ENCODE measurements at places on chromosomes 6 and 20.

DNA sequence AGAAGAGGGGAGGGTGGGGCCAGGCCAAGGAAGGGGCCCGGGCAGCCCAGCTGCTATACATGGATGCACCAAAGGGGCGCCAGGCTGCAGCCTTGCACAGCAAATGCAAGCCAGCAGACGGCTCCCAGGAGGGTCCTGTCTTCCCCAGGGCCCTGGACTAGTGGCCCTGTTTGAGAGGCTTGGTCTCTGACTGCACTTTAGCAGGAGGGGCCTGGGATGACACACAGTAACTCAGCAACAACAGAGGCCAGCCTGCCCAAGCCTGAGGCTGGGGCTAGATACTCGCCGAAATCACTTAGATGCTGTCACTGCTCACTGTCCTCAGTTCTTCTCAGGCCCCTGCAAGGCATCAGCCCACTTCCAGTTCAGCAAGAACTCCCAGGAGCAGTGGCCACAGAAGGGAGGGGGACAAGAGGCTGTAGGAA, 73.5 kb downstream of the TRAM2 start:
- no peak for DNase-seq

- DNase-seq: no peak
These were observed 322.2 kb downstream of the ESR1 start for GRCh38 chr6:152129691-152130151.

GRCh38 chr20:41177636-41178035, 40.3 kb downstream of the PLCG1 start:
- DNase-seq: no peak

DNA sequence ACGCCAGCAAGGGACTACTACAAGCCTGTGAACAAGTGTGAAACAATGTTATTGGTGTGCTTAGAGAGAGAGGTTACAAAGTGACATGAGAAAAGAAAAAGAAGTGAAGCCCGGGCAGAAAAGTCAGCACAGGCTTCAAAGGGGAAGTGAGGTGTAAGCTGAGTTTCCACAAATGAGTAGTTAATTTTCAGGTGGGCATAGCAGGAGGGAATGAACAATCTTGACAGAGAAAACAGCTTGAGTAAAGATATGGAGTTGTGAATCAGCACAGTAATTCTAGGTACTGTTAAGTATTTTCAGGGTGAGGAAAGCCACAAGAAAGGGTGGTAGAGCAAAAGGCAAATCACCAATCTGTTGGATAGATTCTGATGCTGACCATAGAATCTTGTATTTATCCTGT, 4.3 kb downstream of the KCNQ5 start:
- DNase-seq: no peak

DNA sequence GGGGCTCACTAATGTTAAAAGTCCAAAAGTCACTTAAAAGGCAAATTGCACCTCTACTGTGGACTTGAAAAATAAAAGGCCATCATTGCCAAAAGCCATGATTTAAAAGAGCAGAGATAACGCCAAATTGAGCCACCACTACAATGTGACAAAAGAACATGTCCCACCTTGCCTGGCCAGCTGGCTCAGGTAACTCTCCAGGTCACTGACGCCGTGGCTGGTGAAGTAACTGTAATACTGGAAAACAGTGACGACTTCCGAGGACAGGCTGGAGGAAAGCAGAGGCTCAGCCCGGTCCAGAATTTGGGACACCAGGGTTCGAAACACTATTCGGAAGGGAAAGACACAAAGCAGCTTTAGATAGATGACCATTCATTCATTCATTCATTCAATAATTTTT, 29.3 kb upstream of the ARMH2 start:
- no peak for DNase-seq

DNA sequence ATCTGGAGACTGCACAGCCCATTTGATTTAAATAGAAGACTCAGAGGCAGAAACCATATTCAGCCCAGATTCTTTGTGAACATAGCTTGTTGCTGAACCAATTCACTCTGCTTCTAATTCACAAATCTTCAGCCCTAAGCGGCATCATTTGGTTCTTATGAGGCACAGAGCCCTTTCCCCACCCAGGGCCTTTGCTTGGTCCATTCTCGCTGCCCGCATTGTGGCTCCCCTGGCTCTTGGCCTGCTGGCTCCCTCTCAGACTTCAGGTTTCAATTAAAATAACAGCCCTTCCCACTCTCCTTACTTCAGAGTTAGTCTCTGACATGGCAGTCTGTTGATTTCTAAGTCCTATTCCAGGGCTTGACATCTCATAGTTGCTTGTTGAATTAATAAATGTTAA, 9.4 kb upstream of the TMEM14A start:
- DNase-seq: no peak

DNA sequence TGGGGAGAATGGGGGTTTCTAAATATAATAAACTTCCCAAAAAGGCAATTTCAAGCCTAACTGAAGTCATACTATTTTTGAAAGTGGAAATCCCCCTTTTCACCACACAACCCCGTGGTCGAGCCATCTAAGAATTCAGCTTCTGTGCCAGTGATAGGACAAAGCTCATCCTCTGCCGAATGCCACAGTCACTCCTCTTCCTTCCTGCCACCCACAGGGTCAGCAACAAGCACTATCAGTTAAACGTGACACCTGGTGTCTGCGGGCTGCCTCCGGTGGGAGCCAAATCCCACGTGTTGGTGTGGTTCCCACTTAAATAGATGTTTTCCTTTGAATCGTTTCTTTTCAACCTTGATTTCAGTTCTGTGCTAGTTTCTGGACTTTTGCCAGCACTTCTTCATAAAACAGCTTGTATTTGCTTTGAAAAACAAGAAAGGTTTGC, 60.7 kb downstream of the TNFAIP3 start:
- peak; percentile 5 for DNase-seq

- no peak for DNase-seq
These were observed 155.9 kb downstream of the NRN1 start for GRCh38 chr6:5850848-5851255.

GRCh38 chr20:35134472-35134871, 12.7 kb downstream of the EDEM2 start:
- DNase-seq: no peak

- no peak for DNase-seq
These were observed 44.5 kb upstream of the LAMA4 start for GRCh38 chr6:112298816-112299281.

- no peak for DNase-seq
These were observed 306.9 kb upstream of the PTCHD4 start for GRCh38 chr6:48417927-48418326.

DNA sequence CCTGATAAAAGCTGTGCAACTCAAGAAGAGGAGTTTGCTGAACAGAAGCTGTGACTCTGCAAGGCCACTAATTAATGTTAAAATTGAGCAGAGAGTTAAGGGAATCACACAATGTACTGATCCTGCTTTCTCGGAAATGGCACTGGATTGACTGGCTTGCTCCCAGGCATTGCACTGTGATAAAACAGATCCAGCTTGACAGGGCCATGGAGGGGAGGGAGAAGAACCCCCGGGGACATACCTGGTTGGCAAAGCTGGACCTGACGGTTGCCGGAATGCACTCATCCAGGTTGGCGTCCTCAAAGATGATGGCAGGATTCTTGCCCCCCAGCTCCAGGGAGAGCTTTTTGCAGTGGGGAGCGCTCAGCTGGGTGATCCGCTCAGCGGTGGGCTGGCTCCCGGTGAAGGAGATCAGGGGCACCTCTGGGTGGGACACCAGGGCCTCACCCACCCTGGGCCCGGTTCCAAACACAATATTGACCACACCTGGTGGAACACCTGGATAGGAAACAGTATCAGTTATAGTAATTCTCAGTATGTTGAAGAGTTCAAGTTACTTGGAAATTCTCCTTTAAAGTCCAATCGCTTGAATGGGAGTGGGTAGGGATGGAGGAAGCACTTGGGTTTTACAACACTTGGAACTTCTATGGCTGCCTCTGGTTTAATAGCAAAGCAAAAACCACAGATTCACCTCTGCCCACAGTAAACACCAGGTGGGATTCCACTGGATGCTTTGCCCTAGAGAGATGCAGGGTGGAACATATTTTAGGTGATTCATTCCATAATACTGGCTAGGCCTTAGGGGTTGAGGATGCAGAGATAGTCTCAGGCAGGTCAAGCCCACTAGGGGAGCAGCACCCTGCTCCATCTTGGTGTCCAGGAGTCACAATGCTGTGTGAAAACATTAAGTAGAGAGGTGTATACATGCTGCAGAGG, 17.1 kb downstream of the ALDH8A1 start:
- DNase-seq: no peak

DNA sequence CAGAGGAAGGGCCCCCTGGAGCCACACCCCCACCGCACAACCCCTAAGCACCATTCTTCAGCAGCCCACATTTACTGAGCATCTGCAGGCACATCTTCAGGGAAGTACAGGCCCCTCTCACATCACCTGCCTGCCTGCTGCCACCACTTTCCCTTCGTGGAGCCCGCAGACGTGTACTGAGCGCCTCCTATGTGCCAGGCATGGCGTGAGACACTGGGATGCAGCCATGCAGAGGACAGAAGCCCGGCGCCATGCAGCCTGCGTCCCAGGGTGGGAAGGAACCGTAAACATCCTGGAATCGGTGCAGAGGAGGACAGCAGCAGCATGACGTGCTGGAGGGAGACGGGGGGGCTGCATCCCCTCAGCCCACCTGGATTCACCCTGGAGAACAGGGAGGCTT, 78.1 kb downstream of the GRM4 start:
- DNase-seq: no peak

GRCh38 chr20:35005463-35005961, 49.8 kb downstream of the MYH7B start:
- DNase-seq: no peak

- no peak for DNase-seq
These were observed 31.5 kb downstream of the CFAP61 start for GRCh38 chr20:20083807-20084206.

DNA sequence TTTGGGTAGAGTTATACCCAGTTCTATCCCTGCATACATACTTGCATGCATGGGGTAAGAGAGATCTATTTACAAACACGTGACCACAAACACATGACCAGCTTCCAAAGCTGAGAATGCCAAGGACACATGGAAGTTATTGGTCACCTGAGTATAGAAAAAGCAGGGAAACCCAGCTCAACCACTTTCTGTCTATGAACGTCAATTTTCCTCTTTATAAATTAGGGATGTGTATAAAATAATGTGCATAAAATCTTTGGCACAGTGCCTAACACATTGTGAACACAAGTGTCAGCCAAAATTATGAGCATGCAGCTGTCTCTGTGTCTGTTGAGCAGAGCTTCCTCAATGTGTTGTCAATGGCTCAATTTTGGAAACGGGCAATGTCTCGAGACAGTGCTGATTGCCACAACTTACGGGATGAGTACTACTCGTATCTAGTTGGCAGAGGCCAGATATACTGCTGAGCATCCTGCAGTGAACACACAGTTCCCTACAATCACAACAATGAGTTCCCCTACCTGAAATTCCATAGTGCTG, 44.9 kb downstream of the TPD52L1 start:
- DNase-seq: no peak

GRCh38 chr20:61753316-61753942, 312.3 kb downstream of the TAF4 start:
- DNase-seq: no peak

DNA sequence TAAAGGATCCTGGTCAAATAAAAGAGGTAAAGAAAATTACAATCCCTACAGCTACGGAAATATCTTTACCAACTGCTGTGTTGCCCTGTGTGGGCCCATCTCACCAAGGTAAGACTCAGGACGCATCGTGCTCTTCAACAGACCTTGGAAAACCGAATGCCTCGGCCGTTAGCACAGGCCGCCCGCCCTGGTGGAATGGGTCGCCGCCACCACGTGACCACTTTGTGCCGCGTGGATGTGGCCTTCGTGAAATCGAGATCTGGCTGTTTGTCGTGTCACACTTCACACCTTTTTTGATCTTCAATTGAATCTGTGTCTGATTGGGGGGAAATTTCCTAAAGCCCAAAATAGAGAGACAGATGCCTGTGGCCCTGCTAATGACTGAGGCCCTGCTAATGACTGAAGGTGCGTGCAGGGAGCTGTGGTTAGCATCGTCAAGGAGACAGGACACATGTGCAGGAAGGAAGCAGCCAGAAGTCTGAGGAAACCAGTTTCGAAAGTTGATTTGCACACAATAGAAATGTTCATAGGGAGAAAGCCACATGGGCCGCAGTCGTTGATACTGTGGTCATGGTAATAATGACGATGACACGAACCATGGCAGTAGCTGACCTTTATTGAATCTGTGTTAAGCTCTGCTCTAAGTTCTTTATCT, 175.7 kb upstream of the SNX9 start:
- DNase-seq: no peak

DNA sequence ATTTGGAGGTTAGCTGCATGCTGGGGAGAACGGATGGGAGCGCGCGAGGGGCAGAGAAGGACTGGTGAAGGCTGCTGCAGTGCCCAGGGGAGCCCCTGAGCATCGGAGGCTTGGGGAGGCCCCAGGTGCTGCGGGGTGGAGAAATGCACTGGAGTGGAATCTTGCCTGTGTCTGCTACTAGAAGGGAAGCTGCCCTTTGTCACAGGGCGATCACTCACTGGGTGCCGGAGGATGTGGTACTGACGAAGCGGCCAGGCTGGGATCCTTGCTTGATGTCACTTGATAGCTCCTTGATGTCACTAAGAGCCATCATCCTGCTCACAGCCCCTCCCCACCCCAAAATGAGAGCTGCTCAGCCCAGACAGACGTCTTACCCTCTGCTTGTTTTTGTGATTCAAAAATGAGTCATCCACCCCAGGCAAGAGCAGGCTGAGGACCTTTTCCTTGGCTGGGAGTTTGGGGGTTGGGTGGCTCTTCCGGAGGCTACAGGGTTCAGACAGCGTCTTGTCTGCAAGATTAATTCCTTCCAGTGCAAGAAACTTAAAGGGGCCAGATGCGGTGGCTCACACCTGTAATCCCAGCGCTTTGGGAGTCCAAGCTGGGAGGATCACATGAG, 62.6 kb upstream of the PMEPA1 start:
- DNase-seq: peak; percentile 13

GRCh38 chr6:40252531-40253258, 318.4 kb upstream of the MOCS1 start:
- DNase-seq: no peak

GRCh38 chr20:7710440-7710839, 229.8 kb downstream of the HAO1 start:
- DNase-seq: no peak

DNA sequence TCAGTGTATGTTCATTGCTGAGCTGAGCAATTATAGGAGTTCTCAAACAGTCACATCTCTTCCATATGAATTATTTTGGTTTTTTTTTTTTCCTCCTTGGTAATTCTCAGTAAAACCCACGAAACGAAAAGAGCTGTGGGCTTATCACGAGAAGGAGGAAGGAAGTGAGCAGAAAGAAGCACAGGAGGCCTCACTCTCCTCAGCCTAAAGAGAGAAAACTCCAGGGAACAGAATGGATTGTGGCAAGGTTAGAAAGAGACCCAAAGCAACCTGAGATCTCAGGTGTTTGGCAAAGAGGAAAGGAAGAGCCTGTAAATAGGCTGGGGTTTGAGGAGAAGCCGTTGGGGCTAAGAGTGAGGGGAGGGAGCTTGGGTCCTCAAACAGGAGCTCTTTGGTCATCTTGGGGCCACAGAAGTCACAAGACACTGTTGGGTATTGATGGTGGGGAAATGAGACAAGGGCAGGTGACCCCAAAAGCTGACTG, 67.8 kb upstream of the CITED2 start:
- no peak for DNase-seq

DNA sequence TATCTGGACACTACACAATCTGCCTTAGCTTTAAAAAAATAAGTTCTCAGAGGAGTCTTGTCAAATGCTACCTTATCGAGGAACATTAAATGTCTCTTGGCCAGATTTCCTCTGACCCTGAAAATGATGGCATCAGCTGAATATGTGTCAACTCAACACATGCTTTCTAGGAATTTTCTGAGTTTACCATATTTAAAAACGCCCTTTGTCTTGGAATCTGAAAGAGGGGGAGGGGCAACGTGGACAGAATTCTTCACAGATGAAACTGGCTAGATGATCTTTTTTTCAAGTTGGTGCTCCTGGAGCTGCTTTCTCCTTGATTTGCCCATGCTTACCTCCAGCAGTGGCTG, 5.1 kb downstream of the SOX4 start:
- DNase-seq: no peak

Data from activated CD4-positive, CD25-positive, alpha-beta regulatory T cell (primary cell).